ENCODE measurements at places on chromosomes 2 and 18.

- DNase-seq = peak; percentile 53
These were observed 972 bp upstream of the DLX2 start for GRCh38 chr2:172103471-172104272.

GRCh38 chr2:39491653-39492052 lies 54.6 kb upstream of the MAP4K3 start:
- DNase-seq = no peak

DNA sequence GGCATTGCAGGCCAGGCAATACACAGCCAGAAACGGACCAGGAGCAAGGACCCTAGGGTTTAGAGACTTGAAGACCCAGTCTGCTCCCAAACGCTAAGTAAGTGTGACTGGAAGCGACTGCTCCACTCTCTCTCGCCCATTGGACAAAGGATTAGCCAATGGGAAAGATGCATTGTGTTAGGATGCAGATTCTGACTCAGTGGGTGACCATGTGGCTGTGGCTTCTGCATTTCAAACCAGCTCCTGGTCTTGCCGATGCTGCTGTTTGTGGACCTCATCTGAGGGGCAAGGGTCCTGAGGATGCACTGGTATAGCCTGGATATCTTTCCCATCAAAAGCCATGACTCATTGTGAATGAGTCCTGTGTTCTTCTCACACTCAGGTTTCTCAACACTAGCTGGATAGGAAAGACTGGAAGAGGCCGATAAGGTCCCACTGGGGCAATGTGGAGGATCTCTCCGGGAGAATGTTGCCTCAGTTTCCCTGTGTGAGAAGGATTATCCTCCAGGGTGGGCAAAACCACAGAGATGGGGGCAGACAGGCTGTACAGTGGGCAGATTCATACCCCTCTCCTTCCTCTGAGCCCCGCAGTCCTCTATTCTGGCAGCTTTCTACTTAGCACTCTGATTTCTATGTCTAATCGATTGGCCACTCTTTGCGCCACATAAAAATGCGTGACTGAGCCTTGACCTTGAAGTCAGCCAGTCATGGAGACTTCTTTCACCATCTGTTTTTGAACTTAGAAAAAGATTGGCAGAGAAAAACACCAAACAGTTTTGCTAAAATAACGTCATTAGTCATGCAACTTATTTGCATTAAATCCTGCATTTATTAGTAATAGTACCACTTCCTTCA lies 257.1 kb downstream of the PRKCE start:
- DNase-seq = no peak

DNA sequence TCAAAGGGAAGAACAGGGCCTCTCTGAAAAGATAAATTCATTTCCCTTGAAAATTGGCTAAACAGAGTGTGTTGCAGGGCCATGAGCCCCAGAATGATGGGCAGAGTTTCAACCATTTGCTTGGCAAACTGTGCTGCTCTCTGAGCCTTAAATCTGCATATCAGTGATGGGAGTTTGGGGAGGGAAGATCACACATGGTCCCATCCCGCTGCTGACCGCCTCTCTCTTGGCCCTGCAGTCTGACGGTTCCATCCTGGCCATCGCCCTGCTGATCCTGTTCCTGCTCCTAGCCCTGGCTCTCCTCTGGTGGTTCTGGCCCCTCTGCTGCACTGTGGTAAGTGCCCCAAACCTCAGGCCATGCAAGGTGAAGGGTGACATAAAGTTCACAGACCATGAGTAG lies 139.0 kb downstream of the ANTXR1 start:
- no peak for DNase-seq

DNA sequence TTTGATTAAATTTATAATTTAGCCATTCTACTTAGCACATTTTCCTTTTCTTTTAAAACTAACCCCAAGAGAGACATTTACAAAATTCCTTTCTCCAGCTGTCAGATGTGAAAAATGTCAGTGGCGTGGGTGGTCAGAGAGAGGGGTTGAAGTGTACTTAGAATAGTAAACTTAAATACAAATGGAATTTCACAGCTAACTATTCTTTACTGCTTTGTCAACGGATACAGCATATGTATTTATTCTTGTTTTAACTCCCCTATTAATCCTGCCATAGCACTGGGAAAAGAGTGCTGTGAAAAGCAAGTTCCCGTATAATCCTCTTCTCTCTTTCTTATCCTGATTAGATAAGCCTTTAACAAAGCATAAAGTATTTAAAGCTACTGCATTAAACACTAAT lies 191.4 kb upstream of the CHAC2 start:
- no peak for DNase-seq

- DNase-seq = no peak
These were observed 42.4 kb upstream of the MTIF2 start for GRCh38 chr2:55311444-55311870.

DNA sequence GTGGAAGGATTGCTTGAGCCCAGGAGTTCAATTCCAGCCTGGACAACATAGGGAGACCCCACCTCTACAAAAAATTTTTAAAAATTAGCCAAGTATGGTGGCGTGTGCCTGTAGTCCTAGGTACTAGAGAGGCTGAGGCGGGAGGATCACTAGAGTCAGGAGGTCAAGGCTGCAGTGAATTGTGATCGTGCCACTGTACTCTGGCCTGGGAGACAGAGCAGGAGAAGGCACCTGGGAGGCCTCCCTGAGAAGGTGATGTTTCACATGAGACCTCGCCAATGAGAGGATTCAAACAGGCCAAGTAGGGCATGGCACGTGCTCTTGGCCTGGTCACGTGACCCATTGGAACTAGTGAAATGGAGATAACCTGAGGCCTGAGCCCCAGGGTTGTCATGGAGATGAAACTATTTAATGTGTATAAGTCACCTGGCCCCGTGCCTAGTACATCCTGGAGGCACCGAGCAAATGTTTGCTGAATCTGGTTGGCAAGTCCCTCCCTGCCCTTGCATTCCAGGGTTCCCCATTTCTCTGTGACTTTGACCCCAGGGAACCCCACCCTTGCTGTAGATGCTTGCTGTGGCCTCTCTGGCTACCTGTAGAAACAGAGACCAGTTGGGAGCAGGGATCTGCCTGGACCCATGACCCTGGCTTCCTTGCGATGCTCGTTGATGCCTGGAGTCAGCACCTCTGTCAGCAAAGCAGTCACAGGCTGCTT lies 26.1 kb upstream of the ROCK2 start:
- no peak for DNase-seq

GRCh38 chr2:218743068-218743467 lies 32.4 kb downstream of the TTLL4 start:
- DNase-seq = no peak

- DNase-seq = no peak
These were observed 132.0 kb upstream of the APCDD1 start for GRCh38 chr18:10322435-10322834.

GRCh38 chr18:68397241-68398035 lies 317.5 kb downstream of the TMX3 start:
- DNase-seq = no peak

DNA sequence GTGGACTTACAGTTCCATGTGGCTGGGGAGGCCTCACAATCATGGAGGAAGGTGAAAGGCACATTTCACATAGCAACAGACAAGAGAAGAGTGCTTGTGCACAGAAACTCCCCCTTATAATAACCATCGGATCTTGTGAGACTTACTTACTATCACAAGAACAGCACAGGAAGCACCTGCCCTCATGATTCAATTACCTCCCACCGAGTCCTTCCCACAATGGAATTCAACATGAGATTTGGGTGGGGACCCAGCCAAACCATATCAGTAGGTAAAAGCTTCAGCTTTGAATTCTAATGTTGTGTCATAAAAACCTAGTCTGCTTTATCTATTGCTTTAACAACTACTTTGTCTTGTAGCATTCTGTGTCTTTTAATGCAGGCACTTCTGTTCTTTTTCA lies 140.4 kb upstream of the PIK3C3 start:
- DNase-seq = no peak

DNA sequence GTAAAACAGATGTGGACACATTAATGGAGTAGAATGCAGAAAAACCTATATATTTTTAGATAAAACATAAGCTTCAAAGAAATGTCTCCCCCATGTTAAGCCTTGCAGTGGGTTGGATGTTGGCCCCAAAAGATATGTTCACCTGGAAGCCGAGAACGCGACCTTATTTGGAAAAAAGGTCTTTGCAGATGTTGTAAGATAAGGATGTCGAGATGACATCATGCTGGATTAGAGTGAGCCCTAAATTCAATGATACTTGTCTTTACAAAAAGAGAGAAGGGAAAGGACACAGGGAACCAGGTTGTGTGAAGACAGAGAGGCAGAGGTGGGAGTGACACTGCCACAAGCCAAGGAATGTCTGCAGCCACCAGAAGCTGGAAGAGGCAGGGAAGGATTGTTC lies 3.1 kb upstream of the NCK2 start:
- DNase-seq = no peak

GRCh38 chr2:64770137-64770780 lies 116.5 kb upstream of the SERTAD2 start:
- no peak for DNase-seq

- no peak for DNase-seq
These were observed 25.5 kb downstream of the RMC1 start for GRCh38 chr18:23528580-23529472.

DNA sequence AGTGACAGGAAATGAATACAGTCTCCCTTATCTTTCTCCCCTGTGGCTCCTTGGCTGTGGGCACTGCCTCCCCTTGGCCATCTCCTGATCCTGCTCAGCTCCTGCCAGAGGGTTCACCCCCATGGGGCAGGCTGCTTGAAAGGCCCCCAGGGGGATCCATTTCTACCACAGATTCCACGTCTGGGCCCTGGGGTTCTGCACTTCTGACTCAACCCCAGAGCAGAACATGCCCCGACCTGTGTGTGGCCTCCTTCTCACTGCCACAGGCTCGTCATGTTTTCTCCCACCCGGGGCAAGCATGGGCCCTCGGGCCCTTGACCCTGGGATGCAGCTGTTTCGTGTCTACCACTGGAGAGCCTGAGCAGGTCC lies 122.2 kb downstream of the ACKR3 start:
- DNase-seq = no peak

GRCh38 chr2:195537811-195538210 lies 119.2 kb upstream of the SLC39A10 start:
- DNase-seq = no peak

DNA sequence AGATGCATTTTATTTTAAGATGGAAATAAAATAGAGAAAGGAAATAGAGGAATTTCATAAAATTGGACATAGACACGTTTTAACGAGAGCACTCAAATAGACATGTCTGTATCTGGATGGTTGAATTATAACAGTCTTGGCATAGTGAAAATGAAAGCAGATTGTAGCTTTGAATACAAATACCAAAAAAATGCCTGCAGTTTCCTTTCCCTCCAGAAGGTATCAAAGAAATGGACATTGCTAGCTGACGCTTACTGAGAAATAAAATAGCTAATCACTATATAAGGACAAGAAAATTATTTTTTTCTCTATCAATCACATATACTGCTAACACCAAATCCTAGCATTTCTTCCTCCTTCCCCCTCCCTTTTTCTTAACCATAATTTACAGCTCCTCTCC lies 11.4 kb upstream of the MAPRE2 start:
- DNase-seq = no peak

DNA sequence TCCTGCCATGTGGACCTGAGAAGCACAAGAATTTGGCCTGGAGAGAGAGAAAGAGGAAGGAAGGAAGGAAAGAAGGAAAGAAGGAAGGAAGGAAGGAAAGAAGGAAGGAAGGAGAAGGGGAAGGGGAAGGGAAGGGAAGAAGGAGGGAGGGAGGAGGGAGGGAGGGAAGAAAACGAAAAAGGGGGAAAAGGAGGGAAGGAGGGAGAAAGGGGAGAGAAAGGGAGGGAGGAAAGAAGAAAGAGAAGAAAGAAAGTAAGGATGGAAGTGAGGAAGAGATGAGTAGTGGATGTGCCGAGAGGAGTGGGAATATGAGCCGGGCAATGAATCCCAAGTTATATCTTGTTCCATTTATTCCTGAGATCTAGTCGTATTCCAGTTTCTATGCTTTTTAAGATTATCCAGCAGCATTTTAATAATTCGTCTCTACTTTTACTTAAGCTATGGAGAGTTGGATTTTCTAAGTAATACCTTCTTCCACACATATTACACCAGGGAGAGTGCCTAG lies 247.8 kb downstream of the TDRD15 start:
- DNase-seq = no peak

GRCh38 chr2:86417961-86418360 lies 23.2 kb upstream of the KDM3A start:
- DNase-seq = no peak

- DNase-seq = no peak
These were observed 656.4 kb downstream of the MBD2 start for GRCh38 chr18:53567929-53568574.

DNA sequence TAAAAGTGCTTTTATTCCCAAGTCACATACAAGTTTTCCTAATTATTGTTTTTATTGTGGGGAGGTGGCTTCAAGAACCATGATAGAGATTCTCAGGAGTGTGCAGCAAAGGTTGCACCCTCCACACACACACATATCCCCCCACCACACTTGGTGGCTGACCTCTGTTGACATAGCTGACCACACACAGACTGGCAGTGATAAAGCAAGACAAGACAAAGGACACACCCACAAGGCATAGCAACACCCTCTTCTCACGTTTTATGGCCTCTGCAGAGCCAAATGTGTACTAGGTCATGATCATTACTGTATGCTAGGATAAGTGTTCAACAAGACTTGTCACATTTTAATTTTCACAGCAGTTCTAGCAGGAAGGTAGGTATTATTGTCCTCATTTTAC lies 143.0 kb upstream of the EPC2 start:
- DNase-seq = no peak

DNA sequence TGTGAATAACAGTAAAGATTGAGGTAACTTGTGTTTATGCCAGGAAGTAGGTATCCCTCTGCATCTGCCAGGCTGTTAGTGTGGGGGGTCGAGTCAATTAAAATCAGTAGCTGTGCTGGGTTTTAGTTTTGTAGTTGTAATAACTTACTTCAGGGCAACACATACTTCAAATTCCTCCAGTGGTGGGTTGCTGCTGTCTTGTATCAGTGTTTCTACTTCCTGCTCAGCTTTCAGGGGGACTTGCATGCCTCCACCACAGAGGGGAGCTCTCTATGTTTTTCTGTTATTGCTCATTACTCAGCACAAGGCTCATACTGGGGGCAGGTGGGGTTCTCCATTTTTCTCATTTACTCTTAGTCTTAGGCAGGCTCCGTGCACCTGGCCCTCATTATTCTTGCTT lies 136.8 kb downstream of the CAPN13 start:
- DNase-seq = no peak

DNA sequence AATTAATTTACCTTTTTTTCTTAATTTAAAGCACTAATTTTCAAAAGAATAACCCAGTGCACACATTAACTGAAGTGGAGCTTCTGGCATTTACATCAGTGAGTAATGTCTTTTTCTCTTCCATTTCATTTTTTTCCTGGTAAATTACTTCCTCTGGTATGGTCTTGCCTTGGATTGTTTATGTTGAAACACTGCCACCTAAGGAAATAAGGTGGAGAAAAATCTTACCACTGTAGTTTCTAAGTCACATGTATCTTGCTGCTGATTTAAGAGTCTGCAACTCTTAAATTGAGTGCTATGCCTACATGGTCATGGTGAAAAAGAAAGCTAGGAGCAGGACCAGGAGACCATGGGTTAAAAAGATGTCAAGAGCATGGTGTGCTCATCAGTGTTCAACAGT lies 51.0 kb downstream of the TTC27 start:
- no peak for DNase-seq

GRCh38 chr2:241870611-241871537 lies 1.3 kb downstream of the RTP5 start:
- DNase-seq = no peak

All from stimulated activated CD8-positive, alpha-beta memory T cell treated with anti-CD3 and anti-CD28 coated beads, Interleukin-7, amount 100 ng/mL, for 1 hour (primary cell).